ENCODE measurements at places on chromosomes 5 and 9. TPM values are rescaled to one million over a fixed set of nuclear protein-coding genes. Genes with fewer than 3 reads are reported as not detected.
A peak's percentile ranks its signal among the peaks of the same experiment; 100 is the strongest.

- DNase-seq, result peak; percentile 85
These were observed at the start of gene CSF2 for GRCh38 chr5:132073231-132074013. Gene CSF2, plus strand, starts transcription at chr5:132073789. Its CDS starts 35 bp downstream, at chr5:132073824.

ELOVL7 gene
- total RNA-seq, result 10.3 TPM

DNA sequence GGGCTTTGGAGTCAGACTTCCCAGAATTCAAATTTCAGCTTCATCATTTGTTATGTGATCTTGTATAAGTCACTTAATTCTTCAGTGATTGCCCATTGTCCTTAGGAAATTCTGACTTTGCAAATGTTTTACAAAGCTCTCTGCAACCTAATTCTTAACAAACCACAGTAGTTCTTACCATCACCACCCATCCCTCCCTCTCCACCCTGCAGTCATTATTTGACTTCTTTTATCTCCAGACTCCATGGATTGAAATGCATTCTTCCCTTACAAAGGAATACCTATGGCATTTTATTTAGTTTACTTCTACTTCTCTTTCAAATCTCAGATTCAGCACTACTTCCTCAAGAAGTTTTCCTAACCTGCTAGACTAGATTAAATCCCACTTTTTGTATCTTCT is 23.1 kb downstream of the SHLD3 start:
- no peak for DNase-seq

C1QTNF3 gene
- 0.49 TPM for total RNA-seq

- DNase-seq, result no peak
These were observed 167.6 kb downstream of the TMEM38B start for GRCh38 chr9:105861972-105862371.

GRCh38 chr5:93019896-93020295 is 561.1 kb downstream of the NR2F1-AS1 start:
- no peak for DNase-seq

PRR16 gene
- 11.9 TPM for total RNA-seq

GRCh38 chr9:34171753-34172535 is 6.9 kb upstream of the UBAP1 start:
- no peak for DNase-seq

ACTBL2 gene
- total RNA-seq, result 0.10 TPM

Measured in MCF 10A (cell line).